ENCODE measurements at places on chromosomes 2 and 18.

DNA sequence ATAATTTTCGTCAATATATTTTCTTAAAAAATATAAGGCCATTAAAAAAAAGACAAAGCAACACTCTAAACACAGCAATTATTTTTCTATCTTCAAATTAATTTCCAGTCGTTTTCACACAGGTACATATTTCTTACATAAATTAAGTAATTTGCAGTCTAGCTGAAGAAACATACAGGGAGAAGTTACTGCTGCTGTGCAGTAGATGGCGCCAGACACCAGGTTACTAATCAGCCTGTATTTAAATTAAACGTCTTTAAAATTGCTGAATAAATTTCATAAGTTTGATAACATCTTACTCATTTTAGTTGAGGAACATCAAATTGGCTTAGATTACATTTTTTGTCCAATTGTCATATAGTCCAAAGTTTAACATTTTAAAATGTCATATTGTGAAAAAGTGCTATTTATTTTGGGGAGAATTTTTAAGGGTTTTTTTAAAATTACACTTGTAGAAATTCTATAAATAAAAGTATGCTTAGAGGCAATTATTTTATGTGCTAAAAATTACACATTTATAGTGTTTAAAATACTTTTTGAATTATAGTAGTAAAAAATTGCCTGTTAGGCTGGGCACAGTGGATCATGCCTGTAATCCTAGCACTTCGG lies 88.4 kb downstream of the PMAIP1 start:
- DNase-seq: no peak

GRCh38 chr2:153963256-153963655 lies 91.5 kb downstream of the GALNT13 start:
- DNase-seq: no peak

- no peak for DNase-seq
Observed at GRCh38 chr2:140154271-140154670, 1374.1 kb upstream of the NXPH2 start.

DNA sequence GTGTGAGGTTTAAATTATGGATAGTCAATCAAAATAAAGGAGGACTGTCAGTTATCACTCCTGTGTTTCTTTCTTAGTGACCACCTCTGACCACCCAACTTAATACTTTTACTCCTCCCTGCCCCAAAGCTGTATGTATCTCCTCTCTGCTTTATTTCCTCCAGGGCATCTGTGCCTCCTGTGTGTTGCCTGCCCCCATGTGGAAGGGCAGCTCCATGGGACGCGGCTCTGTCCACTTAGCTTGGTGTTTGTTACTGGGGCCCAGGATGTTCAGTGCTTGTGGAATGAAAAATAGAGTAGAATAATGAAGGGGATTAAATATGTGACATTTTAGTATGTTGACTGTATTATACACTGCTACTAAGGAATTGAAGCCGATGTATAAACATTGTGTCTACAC lies 9.8 kb downstream of the ACP1 start:
- no peak for DNase-seq

DNA sequence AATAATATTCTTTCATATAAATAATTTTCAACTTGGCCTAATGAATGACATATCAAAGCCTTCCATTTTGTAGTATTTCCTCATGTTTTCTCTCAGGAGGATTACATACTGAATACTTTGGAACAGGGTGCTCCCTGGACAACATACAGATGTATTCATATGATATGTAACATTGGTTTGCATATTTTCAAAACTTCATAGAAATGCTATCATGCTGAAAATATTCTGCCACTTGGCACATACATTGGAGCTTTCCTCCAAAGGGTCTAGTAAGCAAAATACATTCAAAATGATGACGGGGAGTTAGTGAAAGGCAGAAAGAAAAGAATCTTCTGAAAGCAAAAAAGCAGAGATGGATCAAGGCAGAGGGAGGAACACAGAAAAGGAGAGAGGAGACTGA lies 38.1 kb upstream of the RTN4 start:
- DNase-seq: no peak

DNA sequence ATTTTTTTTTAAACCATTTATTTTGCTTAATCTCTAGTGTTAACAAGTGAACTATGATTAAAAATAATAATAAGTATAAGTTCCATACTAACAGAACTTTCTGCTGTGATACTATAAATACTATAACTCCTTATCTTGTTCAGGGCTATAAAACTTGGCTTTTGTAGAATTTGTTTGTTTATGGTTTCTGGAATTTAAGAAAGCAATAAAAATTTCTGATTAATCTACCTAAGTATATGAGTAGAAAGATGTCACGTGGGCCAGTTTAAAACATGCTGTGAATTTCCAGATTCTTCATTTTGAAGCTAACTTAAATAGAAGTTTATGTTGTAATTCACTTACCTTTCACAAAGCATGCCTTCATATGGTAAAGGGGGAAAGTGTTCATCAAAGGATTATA lies 1236.3 kb upstream of the ACVR2A start:
- DNase-seq: no peak

DNA sequence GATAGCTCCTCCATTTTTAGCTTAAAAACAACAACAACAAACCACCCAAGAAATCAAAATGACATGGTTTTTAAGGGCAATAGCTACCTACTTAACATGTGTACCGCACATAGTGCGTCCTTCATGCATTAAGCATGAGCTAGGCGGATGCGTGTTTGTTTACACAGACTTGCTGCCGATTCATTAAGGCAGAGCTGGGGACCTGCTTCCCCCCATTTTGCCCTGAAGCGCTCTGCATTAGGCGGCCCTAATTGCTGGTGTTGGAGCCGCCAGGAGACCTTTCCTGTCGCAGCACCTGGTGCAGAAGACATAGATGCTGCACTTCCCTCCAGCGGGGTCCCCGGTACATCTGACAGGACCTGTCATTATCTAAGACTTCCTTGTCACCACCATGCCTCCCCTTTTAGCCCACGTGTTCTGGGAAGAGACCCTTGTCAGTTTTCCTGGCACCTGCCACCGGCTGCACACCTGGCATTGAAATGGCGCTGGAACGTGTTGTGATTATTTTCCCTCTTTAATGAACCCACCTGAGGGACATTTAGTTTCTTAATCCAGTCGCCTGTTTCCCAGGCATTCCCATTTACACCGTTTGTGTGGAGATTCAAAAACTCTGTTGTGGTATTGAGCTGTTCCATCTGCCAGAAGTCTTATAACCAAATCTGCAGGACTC lies 261.1 kb upstream of the RAB12 start:
- no peak for DNase-seq

GRCh38 chr2:137776697-137777096 lies 187.6 kb upstream of the HNMT start:
- no peak for DNase-seq

- DNase-seq: no peak
Observed at GRCh38 chr2:178197791-178198190, 3.5 kb downstream of the OSBPL6 start.

GRCh38 chr18:75087119-75088020 lies 121.6 kb downstream of the PTGR3 start:
- DNase-seq: no peak

- no peak for DNase-seq
Observed at GRCh38 chr2:241774419-241775222, 2.0 kb upstream of the GAL3ST2 start.

- no peak for DNase-seq
Observed at GRCh38 chr2:170123593-170123992, 54.4 kb upstream of the MYO3B start.

GRCh38 chr2:27860111-27860510 lies 30.1 kb downstream of the RBKS start:
- no peak for DNase-seq

GRCh38 chr2:43748333-43748732 lies 25.5 kb upstream of the DYNC2LI1 start:
- no peak for DNase-seq

DNA sequence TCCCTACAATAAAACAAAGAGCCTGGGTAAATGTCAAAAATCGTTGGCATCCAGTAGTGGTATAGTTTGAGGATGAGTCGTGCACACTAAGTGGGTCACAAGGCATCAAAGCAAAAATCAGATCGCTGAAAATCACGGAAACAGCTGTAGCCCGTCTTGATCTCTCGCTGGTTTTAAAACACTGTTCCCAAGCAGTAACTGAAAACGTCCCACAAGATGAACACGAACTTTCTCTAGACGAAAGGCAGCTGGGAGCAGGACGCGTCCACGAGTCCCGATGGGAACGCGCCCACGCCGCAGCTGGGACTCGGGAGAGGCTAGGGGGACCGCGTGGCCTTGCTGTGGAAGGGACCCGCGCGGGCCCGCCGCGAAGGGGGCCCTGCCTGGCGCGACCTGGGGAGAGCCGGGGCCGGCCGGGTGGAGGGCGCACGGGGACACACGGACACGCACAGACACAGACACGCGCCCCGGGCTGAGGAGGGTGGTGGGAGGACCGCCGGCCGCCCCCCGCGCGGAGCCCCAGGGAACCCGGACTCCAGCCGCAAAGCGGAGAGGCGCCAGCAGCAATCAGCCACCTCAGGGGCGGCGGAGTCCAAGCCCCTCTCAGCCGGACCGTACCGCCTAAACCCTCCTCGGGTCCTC lies 651 bp downstream of the STK17B start:
- DNase-seq: peak; percentile 60

DNA sequence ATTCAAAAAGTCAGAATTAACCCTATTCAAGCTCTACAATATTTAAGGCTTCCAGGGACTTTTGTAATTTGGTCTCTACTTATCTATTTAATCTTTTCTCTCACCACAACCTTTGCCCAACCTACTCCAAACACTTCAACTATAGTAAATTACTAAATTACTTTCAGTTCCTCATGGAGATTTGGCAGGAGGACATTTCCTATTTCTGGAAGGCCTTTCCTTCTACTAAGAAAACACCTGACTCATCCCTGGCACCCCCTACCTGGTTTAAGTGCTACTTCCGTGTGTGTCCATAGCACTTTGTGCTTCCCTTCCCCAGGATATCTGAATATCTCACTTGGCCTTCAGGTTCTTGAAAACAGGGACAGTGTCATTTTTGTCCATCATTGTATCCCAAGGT lies 96.3 kb downstream of the UPP2 start:
- DNase-seq: no peak

- no peak for DNase-seq
Observed at GRCh38 chr2:190948671-190949070, 65.3 kb downstream of the STAT1 start.

DNA sequence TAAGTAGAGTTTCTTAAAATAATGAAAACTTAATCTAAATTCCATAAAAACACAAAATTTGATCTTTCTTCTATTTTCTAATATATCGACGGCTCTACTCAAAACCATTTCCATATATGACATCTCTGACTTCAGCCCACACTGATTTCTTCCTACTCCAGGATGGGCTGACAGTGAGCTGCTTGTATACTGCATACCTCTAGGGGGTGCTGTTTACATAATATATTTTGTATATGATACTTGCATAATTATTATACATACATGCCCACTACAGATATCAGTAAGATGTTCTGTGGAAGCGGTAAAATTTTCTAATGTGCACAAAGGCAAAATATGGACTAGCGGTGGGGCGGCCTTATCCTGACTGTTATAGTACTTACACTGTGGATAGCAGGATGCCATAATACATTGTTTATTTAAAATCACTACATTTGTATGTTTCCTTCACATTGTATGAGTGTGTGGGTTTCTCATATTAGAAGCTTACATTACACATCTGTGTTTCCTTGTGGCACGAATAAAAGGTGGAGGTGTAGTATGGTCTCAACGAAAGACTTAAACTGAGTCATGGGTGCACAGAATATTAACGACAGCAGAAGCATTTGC lies 66.1 kb upstream of the NXPH2 start:
- no peak for DNase-seq

- no peak for DNase-seq
Observed at GRCh38 chr18:45889419-45890064, 64.1 kb downstream of the SIGLEC15 start.

GRCh38 chr2:45743531-45744396 lies 92.3 kb downstream of the PRKCE start:
- no peak for DNase-seq

- no peak for DNase-seq
Observed at GRCh38 chr2:159029936-159030335, 61.5 kb downstream of the TANC1 start.

DNA sequence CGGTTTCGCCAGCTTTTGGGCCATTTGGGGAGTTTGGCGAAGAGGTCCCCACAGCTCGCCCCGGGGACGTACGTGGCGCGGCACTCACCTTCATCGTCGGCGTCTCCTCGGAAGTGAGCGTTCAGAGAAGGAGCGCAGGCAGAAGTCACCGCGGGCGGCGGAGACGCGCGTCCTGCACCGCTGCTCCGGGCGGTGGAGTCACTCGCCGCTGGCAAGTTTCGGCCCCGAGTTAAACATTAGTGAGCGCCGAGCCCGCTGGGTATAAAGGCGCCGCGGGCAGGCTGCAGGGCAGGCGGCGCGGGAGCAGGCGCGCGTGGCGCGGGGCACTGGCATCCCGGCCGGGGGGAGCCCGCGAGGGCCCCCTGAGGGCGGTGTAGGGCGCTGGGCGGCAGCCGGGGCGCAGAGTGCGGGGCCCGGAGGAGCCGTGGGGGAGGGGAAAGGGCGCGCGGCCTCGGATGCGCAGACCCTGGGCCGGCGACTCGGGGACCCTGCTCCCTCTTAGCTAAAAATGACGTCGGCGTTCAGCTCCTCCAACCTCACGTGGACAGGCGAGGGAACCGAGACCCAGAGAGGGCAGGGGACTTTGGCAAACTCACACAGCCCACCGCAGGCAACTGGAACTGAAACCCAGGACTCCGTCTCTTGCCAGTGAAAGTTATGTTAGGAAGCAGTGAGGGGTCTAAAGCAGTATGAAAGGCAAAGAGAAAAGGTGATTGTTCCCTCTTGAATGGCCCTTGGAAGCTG lies at the start of gene DPP4:
Gene DPP4, minus strand, starts transcription at position 328 of the 744 bp plus-strand sequence. Its CDS starts 234 bp downstream, at position 94.
- DNase-seq: peak; percentile 38

- no peak for DNase-seq
Observed at GRCh38 chr18:57794951-57795728, 8.0 kb downstream of the ATP8B1 start.

DNA sequence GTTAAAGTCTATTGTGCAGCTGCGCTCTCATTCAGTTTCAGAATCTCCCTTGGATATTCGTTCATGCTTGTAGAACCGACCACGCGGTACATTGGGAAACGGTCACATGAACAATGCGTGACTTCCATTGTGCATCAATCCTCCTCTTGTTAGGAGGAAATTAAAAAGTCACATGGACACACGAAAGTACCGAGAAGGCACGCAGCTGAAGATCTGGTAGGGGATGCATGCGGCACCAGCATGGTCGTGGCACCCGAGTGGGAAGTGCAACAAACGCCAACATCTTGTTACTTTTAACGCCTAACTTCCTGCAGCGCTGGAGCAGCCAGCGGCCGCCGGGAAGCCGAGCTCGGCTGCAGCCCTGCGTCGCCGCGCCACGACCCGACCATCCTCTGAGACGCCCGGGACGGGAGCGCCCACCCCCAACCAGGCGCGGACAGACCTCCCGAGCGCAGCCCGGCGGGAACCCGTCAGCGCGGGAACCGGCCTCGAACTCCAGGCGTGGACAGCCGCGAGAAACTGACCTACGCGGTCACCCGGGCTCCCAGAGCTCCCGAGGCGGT lies 412 bp downstream of the OSBPL1A start:
- DNase-seq: no peak

Data from T-cell (primary cell).